PC-3 (cell line): ENCODE measurements at places on chromosomes 2 and 18. TPM values are rescaled to one million over a fixed set of nuclear protein-coding genes. Genes with fewer than 3 reads are reported as not detected.

GRCh38 chr2:196291426-196291825 lies 120.0 kb upstream of the STK17B start:
- DNase-seq, result peak; percentile 89

GRCh38 chr2:169315357-169315756 lies 47.0 kb downstream of the LRP2 start:
- DNase-seq, result no peak

- DNase-seq, result no peak
These were observed 1136.0 kb downstream of the SUCLG1 start for GRCh38 chr2:83323038-83323437.

DNA sequence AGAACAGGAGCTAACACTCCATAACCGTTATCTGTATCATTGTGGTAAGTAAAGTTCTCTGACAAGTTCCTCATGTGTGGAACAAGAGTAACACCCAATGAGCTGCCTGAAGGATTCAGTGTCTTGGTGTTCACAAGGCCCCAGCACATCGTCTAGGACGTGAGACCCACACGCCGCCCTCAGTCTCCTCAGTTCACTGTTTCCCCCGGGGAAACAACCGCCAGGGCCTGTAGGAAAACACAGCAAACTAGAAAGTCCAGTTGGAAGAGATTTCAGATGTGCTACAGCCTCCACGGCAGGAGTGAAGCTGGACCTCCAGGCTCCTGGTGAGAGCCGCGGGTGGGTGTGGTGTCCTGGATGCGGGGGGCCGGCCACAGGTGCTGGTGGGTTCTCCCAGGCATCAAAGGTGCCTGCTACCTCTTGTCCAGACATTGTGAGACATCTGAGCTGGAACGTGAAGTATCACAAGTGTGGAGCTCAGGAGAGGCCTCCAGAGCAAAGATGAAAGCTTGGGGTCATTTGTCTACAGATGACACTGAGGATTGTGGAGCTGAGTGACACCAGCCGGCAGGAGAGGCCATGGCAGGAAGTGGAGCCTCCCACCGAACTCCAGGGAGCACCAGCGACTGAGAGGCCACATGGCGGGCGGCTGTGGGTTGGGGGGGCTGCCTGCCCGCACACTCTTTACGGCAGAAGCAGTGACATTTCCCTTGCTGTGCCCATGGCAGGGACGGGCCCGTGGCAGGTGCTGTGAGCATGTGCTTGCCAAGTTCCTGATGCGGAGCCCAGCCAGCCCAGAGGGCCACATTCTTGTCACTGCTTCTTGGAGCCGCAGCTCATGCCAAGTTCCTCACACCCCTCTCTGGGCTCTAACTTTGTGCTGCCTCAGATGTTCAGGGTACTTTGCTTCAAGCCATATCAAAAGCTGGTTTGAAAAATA lies 131.2 kb downstream of the TMEM18 start:
- DNase-seq, result no peak

Gene CD8B
- not detected in 2 replicates for total RNA-seq

Gene MOCOS
- 5.1 TPM in 2 replicates for total RNA-seq

GRCh38 chr2:224208443-224208842 lies 169.4 kb upstream of the SERPINE2 start:
- DNase-seq, result no peak

DNA sequence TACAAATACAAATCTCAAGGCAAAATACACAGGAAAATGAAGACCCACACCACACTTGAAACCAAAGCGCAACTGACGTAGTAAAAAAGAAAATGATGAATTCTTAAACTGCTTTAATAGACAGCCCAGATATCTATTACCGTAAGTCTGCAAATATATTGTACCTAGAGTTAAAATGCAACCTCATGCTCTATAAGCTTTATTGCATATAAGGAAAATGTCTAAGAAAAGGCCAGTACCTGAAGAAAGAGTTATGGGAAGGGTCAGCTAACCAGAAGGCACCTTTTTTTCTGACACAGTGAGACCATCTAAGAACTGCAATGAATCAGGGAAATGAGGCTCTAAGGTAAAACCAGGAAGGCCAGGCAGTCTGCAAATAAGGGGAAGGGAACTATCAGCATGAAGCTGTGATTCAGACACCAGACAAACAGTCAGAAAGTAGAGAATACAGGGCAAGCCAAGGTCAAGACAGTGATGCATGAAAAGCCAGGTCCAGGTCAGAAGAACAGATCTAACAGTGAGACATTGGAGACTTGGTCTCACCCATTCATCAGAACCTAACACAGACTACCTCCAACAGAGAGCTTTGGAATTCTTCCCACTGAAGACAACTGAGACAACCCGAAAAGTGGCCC lies 46.9 kb downstream of the PDE11A start:
- DNase-seq, result no peak

DNA sequence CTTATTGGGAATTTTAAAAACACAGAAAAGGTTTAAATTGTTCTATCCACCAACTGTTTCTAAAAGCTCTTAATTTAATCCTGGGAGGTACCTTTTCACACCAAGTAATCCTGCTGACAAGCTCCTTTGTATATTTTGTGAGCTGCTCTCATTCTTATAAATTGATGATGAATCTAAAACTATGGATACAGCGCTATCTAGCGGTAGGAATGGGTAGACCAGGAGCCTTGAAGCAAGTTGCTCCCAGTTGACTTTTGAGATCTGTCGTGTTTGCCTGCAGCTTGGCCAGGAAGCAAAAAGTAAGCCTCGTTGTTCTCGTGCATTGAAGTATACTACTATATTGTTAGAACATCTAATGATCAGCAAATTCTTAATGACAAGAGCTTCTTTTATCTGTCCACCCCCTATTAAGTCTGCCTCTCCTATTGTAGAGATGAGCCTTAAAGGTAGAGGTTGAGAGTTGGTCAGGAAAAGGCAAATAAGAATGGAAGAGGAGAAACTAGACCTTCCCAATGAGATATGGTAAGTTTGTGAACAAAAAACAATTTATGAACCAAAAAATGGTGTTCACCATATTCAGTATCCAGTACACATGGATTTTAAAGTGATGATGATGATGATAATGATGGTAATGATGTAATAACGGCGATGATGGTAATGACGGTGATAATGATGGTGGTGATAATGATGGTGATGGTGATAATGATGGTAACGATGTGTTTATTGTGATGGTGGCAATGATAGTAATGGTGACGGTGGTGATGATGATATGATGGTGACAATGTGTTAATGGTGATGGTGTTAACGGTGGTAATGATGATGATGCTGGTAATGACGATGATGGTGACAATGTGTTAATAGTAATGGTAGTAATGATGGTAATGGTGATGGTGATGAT lies 212.1 kb upstream of the NCKAP5 start:
- peak; percentile 94 for DNase-seq

DNA sequence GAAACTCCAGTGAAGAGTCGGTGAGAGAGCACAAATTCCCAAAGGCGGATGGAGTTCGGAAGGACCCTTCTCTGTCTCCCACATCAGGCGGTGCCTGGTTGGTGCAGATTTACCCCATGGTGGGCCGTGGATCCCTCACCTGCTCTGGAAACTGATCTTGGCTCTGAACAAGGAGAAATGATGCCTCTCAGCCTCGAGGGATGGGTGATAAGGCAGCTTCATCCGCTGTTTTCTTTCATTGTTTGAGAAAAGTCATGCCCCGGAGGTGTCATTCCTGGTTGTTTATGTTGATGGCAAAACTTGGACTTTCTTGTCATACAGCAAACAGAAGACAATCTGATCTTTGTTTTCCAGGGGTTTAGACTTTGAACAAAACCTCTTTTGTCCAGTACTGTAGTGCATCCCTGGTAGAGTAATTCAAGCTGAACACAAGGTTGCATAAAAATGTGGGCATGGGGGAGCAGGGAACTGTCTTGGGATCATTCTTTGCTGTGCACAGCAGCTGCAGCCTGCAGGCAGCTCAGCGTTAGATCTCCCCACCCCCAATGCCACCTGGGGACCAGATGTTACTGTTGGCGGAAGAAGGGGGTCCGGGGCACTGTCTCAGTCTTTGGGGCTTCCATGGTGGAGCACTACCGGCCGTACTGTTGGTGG lies 81.3 kb downstream of the NFATC1 start:
- peak; percentile 13 for DNase-seq

Gene FRZB
- total RNA-seq, result 0.11 and 0.46 TPM in 2 replicates

- DNase-seq, result no peak
These were observed 293.9 kb upstream of the DLGAP1 start for GRCh38 chr18:4748975-4749374.

- DNase-seq, result no peak
These were observed 65.8 kb upstream of the CABLES1 start for GRCh38 chr18:23069481-23069880.

DNA sequence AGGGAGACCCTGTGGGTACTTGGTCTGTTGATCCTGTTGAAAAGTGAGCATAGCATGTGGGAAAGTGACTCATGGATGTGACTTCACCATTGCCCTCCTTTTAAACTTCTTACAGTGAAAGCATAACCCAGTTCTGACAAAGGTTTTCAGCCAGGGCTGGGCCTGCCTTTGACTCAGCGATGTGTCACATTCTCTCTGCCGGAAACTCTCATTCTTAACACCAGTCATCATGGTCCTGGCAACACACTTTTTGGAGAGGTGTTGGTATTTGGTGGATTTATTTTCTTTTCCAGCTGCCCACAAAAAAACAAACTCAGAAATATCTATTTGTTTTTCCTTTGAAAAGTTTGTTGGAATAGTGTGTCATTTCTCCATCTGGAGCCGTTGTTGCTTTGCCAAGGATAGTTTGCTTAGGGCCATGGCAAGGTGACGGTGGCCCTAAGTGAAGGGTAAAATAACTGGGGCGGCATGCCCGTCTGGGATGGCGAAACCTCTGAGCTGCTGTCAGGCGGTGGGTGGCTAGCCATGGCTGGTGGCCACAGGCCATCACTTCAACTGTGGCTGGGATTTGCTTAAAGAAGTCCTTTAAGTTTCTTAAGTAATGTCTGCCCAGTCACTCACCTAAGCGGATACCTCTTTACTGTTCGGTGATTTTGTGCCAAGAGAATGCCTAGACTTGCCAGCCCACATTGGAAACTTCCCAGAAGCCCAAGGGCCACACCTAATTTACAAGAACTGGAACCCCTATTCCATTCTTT lies 123.3 kb downstream of the LTBP1 start:
- peak; percentile 99 for DNase-seq

Gene CFC1
- total RNA-seq, result not detected in 2 replicates

Gene TGFBRAP1
- total RNA-seq, result 26.5 and 27.3 TPM in 2 replicates

Gene RAPGEF4
- 0.87 and 2.1 TPM in 2 replicates for total RNA-seq

Gene NEU2
- total RNA-seq, result 4.0 and 4.5 TPM in 2 replicates

DNA sequence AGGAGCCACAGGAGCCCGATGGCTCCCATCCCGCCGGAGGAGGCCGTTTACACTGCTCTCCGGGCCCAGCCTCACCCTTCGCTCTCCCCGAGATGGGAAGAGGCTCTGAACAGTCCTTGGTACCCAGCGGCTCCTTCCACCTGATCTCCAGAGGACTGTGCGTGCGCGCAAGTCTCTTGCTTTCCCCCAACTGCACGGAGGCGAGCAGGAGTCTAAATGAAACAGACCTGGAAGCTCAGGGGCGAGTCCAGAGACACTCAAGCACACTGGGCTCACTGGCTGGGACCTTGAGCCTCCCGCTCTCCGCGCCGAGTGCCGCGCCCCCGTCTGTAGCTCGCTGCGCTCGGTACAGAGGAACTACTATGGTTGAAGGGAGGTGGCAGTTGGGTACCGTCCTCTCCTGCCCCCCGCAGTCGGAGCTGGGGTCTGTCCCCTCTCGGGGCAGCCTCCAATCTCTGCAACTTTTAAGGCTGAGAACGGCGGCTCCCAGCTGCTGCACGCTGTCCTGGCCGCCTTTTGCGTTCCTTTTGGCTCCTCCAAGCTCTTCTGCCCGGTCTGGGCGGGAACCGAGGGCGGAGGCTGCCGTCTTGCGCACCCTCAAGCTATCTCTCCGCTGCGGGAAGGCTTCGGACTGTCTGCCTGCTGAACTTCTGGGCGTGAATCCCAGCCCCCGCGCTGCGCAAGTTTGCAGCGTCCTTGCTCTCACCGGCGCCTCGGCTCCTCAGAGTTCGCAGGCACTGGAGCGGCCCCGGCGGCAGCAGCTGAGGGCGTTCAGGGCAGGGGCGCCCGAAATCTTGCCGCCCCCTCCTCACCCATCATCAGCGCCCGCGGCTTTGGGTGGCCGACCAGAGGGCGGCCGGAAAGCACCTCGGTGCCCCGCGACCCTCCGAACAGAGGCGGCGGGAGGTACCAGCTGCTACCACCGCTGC lies 491 bp downstream of the ALK start:
- DNase-seq, result peak; percentile 35

Gene IL1RL2
- total RNA-seq, result 0.11 TPM in 1 of 2 replicates, not detected in the other

Gene SPATA3
- not detected in 2 replicates for total RNA-seq

DNA sequence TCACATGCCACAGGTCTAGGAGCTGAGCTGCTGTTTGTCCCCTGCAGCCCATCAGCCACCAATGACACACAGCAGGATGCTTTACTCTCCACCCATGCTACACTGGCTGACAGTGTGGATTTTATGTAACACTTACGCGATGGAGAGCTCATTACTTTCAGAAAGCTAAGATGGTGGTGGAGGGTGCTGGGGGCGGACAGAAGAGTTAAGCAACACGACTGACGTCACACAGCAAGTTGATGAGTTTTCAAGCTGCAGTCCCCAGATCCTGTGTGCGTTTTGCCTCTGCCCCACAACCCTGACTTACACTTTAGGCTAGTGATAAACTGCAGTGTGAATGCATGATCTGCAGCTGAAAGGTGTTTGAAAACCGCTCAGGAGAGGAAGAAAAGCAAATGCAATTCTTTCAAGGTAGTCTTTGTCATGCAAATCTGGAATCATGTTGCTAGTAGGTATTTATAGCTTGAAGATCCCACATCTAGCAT lies 42.4 kb downstream of the MRPS5 start:
- DNase-seq, result no peak

Gene ANXA4
- 43.3 and 51.1 TPM in 2 replicates for total RNA-seq

DNA sequence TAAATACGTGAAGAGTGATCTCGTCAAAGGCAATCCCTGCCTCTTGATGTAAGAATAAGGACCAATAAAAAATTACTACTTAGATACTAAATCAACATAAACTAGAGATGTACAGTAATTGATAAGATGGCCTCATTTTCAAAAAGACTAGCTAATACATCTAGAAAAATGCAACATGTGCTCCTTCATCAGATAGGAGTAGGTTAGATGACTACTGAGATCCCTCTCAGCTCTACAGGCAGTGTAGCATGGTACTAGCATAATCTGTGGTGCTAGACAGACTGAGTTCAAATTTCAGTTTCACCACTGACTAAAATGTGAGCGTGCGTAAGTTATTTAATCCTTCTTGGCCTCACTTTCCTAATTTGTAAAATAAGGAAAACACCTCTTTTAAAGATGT lies 82.6 kb upstream of the FRZB start:
- DNase-seq, result no peak
